Cerebellar cortex (tissue), 1 donor: ENCODE measurements at places on chromosomes 12 and 14.

- DNase-seq, result no peak
Measured at GRCh38 chr14:104900639-104901512, 23.8 kb upstream of the PLD4 start.

GRCh38 chr12:91695964-91696363, 449.7 kb downstream of the BTG1 start:
- no peak for DNase-seq

- DNase-seq, result no peak
Measured at GRCh38 chr12:94239332-94239993, 91.1 kb downstream of the PLXNC1 start.

DNA sequence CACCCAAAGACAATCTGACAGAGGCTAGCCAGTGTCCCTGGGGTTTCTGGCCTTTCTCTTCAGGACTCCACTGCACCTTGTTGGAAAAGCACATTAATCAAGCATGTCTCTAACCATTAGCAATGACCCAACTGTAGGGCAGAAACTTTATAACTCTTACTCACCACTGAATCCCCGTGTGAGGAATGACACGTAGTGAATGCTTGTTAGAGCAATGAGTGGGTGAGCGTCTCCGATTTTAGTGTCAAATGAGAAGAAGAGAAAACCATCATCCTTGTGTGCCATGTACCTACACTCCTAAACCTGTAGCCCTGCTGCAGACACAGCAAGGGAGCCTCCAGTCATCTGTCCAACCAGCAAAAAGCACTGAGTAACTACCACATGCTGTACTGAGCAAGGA, 56.5 kb upstream of the GPR68 start:
- DNase-seq, result no peak

- DNase-seq, result no peak
Measured at GRCh38 chr14:74824997-74825396, 50.9 kb downstream of the PROX2 start.

- DNase-seq, result no peak
Measured at GRCh38 chr12:113445544-113446171, 23.5 kb downstream of the SDSL start.
